Esophagus squamous epithelium (tissue), 5 donors: ENCODE measurements at places on chromosomes 12 and 14.

- no peak for DNase-seq
These were observed 15.4 kb downstream of the TRAFD1 start for GRCh38 chr12:112140728-112141127.

- DNase-seq = no peak
These were observed 3.7 kb upstream of the SIX1 start for GRCh38 chr14:60652674-60653651.

DNA sequence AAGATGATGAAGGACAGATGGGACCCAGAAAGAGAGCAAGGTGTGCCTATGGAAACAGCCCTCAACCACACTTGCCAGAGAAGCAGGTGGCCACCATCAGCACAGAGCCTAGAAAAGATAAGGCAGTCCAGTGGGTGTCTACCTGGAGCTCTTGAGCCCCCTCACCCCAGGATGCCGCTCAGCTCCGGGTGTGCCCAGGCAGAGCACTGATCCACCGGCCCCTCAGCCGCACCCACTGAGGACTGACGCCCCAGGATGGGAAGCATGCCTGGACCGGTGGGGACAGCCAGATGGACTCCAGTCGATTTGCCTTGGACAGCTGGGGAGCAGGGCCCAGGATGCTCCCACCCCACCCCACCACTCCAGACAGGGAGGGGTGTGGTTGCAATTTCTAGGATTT, 15.1 kb upstream of the ZFP36L1 start:
- no peak for DNase-seq

- no peak for DNase-seq
These were observed 16.4 kb upstream of the ARID2 start for GRCh38 chr12:45713078-45713477.

DNA sequence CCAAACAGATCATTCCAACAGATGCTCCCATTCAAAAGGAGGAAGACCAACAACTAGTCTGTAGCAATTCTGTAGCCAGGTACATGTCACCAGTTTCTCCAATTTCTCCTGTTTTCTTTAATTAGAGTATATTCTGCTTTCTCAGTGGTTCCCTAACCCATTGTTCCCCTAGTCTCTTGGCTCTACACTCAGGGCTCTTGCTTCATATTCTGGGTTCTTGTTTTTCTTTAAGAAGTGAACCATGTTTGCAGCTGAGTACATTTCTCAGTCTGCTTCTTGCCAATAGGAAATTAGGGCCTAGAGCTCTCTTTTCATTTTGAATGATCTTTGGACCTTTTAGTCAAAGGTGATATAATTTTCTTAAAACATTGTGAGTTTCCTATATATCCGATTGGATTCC, 29.4 kb upstream of the STXBP6 start:
- DNase-seq = no peak

DNA sequence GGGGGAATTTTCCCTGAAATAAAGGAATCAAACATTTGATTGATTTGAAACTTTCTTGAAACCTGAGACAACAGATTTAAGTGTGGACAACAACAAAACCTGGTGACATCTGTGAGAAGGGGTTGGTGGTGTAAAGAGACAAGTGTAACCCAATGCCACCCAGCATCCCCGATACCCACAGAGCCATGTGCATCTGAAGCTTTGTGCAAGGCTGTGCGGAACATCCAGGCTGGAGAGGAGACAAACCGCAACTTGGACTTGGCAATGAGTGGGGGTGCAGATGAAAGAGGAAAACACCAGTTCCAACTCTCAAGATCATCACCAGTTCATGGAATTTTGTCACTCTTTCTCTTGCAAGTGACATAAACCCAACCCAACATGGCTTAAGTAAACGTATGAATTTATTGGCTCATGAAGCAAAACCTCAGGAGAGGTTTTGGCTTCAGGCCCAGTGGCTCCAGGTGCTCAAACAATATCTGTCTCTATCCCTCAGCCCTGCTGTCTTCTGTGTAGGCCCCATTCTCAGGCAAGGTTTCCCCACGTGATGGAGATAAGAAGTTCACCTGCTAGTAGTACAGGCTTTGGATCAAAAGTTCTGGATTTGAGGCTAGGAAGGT, 55.2 kb upstream of the NTF3 start:
- DNase-seq = no peak

- no peak for DNase-seq
These were observed 70.6 kb downstream of the KCNK10 start for GRCh38 chr14:88252498-88252897.

GRCh38 chr12:105622846-105623736, 292.6 kb downstream of the C12orf75 start:
- no peak for DNase-seq

DNA sequence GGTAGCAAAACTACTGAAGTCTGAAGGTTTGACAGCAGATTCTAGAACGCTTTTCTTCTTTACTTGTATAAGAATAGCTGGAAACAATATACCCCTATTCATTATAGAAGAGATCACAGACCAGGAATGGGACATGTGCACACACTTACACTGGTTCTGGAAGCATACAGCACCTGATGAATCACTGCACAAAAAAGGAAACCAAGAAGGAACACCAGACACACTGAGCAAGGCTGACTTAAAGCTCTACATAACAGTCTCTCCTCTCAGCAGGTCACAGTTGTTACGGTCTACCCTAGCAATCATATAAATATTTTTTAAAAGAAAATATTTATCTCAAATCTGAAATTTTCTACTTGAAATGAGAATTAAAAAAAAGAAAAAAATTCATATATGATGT, 13.5 kb downstream of the ATP2B1 start:
- DNase-seq = no peak
